HFFc6 (cell line): ENCODE measurements at places on chromosomes 5 and 9.

- DNase-seq, result no peak
These were observed 177.4 kb upstream of the PRLR start for GRCh38 chr5:35407697-35408096.

GRCh38 chr9:98790842-98791607, 5.3 kb downstream of the ANKS6 start:
- DNase-seq, result peak; percentile 93

DNA sequence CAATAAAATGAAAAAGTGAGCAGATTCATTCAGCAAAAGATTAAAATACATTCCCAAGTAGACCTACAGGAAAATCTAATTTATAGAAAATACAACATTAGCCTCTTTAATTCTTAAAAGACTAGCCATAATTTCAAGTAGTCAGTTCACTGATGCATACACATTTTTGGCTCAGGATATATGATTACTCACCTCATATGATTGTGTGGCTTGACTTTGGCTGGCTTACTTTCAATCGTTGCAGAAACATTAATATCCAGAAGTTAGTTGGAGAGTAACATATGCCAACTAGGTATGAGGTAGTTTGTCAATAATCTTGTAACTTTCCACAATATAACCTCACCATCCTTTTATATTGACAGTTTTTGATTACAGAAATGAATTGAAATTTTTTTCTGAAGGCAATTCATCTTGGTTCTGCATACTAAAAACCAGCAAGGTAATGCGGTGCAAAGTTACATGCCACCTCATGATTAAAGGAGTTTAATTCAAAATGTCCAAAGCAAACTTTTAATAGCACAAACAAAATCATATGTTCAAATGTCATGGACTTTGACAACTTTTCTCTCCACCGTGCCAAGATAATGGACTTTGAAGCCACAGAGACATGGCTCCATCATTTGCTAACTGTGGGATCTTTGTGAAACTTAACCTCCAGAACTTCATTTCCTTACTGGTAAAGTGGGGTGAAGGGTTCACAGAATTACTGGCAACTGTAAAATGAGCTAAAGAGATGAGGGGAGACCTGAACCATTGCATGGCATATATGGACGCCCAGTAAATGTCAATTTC, 76.6 kb upstream of the PAM start:
- DNase-seq, result peak; percentile 17

GRCh38 chr5:122319897-122320296, 7.9 kb downstream of the SNCAIP start:
- no peak for DNase-seq

GRCh38 chr5:150515446-150515845, 7.5 kb downstream of the NDST1 start:
- DNase-seq, result no peak
